HCEC 1CT (cell line): ENCODE measurements at places on chromosomes 1 and 21.
A peak's percentile ranks its signal among the peaks of the same experiment; 100 is the strongest.

- DNase-seq = no peak
Measured at GRCh38 chr1:41361495-41362356, 492 bp downstream of the FOXO6 start.

DNA sequence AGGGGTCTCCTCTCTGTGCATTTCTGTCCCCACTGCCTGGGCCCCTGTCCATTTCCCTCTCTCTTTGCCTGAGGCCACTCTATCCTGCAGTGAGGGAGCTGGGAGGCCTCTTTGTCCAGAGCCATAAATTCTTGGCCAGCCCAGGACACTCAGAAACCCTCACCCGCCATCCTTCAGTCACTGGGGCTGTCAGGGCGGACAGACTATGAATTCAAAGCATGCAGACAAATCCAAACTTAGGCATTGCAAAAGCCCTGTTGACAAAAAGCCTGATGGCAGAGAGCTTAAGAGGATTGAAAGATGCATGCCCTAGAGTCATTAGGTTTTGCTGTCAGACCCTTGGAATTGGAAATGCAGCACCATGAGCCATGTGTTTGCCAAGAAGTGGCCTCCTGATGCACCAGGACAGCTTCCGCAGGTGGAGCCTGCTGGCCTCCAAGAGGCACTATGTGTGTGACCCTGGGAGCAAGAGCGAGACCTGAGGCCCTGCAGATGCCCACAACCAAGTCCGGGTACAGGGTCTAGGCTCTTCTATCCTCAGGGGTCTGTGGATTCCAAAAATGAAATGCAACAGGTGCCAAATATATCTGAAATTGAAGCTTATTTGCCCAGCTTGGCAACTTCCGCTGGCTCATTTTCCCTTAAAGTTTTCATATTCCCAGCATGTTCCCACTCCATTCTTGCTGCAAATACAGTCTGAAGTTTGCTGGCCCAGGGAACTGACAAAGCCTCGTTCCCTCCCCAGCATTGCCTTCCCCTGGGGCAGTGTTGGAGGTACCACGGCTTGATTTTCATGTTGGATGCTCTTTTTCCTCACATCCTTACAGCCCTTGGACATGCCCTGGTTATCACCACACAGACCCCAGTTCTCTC is 177.9 kb downstream of the PGBD5 start:
- no peak for DNase-seq

DNA sequence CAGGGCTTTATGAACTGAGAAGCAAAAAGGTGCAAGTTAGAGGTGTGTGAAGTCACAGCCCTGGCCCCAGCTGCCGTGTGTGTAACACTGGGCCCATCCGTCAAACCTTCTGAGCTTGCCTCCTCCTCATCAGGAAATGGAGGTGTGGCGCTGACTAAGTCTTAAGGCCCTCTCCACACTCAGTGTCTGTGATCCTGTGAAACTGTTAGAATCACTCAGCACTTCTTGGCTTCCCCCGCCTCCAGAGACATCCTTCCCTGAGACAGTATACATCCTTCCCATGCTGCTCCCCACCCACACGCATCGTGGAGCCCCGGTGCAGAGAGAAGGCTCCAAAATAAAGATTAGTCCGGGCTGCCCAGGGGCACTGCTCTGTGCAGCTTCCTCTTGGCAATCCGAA is 33.3 kb downstream of the LRP8 start:
- DNase-seq = peak; percentile 58

DNA sequence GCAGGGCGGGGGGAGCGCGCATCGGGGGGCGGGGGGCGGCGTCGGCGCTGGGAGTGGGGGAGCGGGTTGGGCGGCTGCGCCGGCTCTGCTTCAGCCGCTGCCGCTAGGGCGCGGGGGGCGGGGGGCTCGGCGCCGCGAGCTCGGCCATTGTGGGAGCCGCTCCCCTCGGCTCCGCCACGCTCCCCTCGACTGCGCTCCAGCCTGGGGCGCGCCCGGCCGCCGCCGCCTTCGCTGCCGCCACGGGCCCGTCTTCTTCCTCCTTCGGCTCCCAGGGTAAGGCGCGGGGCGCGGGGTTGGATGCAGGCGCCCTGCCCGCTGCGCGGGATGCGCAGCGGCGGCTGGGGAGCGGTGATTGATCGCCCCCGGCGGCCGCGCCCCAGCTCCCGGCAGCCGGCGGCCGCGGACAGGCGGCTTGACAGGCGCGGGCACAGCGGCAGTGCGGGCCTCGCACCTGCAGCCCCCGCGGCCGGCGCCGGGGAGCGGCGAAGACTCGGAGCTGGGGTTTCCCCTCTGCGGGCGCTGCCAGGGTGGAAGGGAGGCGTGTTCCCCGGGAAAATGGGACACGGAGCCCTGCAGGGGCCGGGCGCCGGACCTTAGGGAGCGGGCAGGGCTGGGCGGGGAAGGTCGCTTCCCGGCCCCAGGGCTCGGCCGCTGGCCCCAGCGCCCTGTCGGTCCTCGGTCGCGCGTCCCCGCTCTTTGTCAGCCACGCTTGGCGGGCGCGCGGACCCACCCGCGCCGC is 55.3 kb downstream of the NDUFS5 start:
- peak; percentile 13 for DNase-seq

- peak; percentile 36 for DNase-seq
Measured at GRCh38 chr1:84781946-84782771, 91.9 kb upstream of the SSX2IP start.

- no peak for DNase-seq
Measured at GRCh38 chr1:221634606-221635005, 107.3 kb downstream of the DUSP10 start.

GRCh38 chr1:183038913-183039312 is 15.7 kb downstream of the LAMC1 start:
- no peak for DNase-seq

- DNase-seq = peak; percentile 48
Measured at GRCh38 chr1:32014199-32014947, 705 bp downstream of the KHDRBS1 start.

DNA sequence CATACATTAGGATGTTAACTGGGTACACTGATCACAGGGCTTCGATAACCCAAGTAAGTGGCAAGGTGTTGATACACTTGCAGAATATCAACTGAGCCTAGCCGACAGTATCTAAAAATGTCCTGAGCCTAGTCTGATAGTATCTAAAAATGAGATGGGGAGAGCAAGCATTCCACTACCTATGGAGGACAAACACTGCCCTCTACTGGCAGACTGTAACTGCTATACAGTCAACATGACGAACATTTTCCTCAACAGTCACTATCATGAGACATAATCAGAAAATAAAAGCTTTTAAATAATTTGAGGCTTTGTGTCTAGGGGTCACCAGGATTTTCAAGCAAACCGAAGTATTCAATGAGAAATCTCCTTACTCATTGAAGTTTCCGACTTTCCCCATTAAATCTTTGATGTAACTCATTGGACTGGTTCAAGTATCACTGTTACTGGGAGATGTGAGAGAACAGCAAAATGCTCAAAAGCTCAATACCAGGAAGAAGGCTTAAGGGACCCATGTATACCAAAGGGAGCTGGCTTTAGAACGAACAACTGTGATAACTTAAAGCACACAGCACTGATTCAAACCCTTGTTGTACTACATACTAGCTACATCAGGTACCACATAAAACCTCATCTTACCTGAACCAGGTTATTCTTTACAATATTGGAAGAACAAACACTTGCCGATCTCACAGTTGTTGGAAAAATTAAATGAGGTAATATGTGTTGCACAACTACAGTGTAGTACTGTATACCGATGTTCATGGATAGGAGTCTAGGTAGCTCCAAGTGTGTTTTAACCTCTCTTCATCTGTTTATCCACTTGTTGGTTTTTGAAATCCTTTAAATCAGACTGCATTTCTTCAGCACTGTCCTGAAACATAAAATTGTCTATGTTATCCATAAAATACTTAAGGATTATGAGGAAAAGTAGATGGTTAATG is 31.1 kb upstream of the SLC45A3 start:
- peak; percentile 68 for DNase-seq

GRCh38 chr1:84883286-84883685 is 9.7 kb downstream of the LPAR3 start:
- DNase-seq = peak; percentile 71

DNA sequence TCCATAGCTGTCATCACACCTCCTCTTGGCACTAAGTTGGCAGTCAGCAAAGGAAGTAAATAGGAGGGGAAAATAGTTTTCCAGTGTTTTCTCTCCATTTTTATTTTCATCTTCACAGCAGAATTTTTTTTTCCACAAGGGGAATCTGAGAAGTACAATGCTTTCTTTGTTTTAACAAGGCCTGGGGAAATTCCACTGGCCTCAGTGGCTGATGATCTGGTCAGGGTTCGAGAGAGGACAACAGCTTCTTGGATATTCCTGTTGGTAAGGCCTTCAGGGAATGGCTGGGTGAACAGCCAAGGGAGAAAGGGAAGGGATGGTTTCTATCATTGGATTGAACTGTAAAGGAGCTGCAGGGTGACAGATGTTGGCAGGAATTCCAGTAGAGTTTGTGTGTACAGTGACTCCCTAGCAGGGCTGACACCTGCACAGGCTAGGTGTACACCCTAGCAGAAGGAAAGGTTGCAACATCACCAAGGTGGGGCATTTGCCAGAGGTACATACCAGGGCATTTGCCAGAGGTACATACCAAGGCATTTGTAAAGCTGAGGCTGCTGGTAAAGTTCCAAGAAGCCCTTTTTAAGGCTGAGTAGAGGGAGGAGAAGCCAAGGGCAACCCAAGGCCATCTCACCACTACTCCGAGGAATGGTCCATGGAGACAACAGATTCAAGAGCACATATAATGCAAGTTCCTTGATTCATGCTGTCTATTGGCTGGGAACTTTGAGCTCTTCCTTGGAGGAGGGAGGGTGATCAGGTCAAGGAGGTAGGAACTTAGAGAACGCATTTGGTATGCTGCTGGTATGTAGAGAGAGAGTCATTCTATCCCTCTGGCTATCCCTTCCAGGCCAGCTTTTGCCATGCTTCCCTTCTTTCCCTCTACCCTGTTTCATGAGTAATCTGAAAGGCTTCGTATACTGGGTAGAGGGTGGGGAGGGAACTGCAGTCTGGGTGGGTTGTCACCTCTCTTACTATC is 3.1 kb downstream of the GJA5 start:
- no peak for DNase-seq

GRCh38 chr1:217881131-217881543 is 250.0 kb downstream of the SPATA17 start:
- DNase-seq = peak; percentile 37
